ENCODE measurements at places on chromosomes 13 and 19.

DNA sequence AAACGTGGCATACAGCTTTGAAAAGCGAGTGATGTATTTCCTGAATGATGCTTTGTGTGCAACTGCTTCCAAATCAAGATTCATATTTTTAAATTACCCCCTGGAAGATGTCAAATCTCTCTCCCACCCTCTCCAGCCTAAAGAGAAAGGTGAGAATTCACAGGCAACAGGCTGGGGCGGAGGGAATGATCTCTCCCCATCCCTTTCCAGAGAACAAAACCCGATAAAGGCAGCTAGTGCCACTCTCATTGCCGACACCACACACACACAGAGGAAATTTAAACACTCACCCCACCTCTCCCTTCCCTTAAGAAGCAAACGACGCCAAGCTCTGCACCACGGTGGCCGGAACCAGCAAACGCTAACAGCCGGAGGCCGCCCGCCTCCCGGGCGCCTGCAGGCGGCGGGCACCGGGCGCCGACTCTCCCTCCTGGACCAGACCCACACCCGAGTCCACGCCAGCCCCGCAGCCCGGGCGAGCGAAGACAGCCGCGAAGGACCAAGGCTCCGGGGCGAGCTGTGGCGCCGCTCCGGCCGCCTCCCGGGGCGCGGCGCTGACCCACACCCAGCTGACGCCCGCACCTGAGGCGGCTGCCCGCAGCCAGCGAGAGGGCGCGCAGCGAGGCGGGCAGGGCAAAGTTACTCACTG, 477 bp downstream of the LNX2 start:
- no peak for DNase-seq

GRCh38 chr13:45830121-45830520, 21.4 kb downstream of the SIAH3 start:
- DNase-seq: no peak

DNA sequence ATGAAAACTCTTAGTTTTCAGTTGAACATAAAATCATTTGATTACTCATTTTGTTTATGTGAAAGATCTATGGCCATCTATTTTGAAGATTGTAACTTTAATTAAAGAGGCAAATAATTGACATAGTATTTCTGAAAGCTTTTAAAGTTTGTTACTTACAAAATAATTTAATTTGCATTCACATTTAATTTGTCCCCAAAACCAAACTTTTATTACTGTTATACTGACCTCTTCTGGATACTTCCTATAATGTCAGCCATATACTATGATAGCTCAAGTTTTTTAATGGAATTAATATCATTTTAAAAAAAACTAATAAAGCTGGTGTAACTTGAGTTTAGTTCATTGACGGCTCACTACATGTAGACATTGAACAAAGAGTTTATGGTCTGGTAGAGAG, 4.9 kb upstream of the SGCG start:
- DNase-seq: no peak

DNA sequence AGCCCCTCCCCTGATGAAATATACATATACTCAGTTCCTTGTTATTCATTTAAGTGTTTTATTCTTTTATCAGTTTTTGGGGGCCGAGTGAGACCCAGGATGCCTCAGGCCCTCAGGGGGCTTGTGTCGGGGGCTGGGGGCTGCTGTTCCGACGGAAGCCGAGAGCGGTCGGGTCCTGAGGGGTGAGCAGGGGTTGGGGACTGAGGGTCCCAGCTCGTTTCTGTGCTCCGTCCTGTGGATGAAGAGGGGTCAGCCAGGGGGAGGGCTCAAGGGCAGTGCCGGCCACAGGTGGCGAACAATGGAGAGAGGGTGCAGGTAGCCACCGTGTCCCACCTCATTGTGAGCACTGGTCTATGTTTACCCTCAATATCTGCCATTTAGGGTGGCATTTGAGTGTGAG, 1.9 kb downstream of the PCP2 start:
- DNase-seq: no peak

DNA sequence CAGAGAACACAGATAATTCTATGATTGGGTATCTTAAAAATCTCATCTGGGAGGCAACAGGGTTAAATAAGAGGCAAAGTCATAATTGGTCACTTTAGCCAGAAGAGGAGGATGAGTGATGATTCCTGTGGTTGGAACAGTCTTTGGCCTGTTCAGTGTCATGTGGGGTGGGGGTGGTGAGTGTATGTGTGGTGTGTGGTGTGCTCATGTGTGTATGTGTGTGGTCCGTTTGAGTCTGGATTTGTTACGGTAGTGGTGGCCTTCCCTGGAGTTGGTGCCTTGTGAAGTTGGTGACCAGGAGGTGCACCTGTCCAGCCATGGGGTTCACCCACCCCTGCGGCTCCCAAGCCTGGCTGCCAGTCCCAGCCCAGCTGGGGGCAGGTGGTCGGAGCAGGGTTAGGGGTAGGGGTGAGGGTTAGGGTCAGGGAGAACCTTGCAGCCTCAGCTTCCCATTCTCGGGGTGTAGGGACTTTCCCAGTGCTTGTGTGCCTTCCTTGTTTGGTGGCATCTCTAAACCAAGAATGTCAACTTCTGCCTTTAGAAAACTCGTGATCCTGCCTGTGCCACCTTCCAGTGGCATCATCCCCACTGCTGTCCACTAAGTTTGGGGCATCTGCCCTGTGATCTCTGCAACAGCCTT, 97.5 kb downstream of the RAB20 start:
- DNase-seq: no peak

DNA sequence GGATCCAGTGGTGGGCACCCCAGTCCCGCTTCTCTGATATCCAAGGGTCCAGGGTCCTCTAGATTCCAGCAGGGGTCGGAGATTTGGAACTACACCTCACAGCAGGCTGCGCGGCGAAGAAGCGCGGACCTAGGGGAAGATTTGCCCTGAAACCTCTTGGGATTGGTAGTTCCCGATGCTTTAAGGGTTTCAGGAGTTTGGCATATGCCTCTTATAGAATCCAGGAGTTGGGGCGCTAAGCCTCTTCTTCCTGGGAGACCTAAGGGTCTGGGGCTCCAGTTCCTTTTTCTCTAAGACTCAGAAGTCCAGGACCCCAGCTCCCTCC, 349 bp downstream of the BCL2L12 start:
- no peak for DNase-seq

GRCh38 chr13:112768795-112769481, 79.1 kb downstream of the ATP11A start:
- DNase-seq: no peak

DNA sequence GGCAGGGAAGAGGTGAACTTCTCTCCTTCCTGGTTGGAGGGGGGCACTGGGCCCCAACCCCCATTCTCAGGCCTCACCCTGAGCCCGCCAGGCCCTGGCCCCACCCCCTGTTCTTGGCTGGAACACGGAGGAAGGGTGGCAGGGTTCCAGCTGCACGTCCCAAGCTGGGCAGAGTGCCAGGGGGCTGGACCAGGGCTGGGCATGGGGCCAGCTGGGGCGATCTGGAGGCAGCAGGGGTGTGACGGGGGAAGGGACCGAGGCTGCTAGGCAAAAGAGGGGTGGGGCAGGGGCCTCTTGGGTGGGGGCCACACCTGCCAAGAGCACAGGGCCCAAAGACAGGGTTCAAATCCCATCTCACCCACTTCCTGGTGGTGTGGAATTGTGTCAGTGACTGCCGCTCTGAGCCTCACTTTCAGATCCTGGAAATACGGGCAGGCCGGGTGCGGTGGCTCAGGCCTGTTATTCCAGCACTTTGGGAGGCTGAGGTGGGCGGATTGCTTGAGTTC, 2.2 kb downstream of the HIF3A start:
- peak; percentile 63 for DNase-seq

DNA sequence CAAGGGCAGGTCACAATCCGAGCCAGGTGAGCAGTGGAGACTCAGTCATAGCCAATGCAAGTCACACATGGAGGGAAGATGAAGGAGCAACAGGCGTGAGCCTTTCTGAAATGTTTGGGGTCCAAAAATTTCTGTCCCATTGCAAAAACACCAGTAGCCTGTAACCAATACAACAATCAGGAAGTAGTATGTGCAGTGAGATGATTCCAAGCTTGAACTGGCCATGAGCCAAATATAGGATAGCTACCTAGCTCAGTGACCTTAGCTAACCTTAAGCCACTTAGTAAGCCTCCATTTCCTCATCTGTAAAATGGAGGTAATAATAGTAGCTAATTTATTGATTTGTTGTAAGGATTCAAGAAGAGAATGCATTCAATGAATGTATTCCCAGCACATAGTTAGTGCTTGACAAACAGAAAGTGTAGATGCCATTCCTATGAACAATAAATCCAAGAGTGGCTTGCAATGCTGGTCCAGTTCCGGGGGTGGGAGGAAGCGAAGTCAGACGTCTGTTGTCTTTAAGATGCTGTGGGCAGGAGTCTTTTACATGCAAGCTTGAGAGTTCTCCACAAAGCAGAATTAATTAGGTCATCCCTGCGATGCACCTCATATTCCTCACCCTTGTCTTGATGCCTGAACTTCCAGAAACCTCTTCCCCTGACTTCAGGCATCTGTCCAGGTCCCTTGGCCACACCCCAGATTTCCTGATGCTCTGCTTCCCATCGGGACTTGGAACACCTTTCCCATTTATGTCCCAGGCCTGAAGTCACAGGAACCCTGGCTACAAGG, 195.7 kb upstream of the UBL3 start:
- no peak for DNase-seq

DNA sequence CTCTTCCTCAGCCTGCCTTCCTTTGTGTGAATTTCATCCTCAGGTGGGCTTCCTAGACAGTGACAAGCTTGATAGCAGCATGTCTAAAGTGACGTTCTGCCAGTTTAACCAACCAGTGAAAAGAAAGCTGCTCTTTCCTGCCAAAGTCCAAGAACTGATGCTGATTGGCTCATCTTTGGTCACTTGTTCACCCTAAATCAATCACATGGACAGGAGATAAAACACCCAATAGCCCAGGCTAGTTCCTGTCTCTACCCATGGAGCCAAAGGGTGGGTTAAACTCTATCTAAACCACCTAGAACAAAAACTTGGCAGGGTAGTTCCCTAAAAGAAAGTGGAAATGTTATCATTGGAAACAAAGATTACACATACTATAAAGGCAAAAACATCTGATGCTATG, 50.8 kb downstream of the GPALPP1 start:
- no peak for DNase-seq

DNA sequence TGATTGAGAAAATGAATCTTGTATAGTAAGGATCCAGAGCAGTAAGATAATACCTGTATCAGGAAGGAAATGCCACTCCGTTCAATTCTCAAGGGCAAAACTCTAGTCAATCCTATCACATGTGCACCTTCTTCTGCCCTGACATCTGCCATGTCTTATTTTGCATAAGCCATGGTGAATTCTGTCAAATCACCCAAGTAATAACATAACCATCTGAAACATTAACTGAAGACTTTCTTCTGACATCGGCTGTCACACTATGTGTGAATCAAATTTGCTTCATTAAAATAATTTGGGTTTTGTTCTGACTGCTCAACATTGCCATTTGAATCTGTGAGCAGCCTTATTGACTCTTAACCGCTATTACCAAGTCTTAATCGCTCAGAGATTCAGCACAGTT, 91.2 kb downstream of the PCDH9 start:
- DNase-seq: no peak

- no peak for DNase-seq
Observed at GRCh38 chr19:15129856-15130585, 22.8 kb downstream of the SYDE1 start.

- peak; percentile 88 for DNase-seq
Observed at GRCh38 chr19:18802354-18802753, 11.2 kb upstream of the COMP start.

DNA sequence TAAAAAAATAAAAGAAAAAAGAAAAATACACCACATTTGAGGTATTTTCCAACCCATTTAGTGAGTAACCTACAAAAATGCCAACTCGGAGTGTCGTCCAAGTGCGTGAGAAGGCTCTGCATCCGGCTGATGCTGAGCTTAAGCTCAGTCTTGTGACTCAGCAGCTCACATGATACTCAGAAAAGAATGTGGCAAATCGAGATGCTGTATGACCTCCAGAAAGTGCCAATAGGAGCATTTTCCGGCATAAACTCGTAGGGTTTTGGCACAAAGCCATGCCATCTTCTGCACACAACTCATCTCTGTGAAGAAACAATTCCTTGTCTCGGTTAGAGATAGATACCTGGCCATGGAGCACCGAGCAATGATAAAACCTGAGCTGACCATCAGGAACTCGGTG, 58.5 kb downstream of the TRPM4 start:
- DNase-seq: no peak

DNA sequence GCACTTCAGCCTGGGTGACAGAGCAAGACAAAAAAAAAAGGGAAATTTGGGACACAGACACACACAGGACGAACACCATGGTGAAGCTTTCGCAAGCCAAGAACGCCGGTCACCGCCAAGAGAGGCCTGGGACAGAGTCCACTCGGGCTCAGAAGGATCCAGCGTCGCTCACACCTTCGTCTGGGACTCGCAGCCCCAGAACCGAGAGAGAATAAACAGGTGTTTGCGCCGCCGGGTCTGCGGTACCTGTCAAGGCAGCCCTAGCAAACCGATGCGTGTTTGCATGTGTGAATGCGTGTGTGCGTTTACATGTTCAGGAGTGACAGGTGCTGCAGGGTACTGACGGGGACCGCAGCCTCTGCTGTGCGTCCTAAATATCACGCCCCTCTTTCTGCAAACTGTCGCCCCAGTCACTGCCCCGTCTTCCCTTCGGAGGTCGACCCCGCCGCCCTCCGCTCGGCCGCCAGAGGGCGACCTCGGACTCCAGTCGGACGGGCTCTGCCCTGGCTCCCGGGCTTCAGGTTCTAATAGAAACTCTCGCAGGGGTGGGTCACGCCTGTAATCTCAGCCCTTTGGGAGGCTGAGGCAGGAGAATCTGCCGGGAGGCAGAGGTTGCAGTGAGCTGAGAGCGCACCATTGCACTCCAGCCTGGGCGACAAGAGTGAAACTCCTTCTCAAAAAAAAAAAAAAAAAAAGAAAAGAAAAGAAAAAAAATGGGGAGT, 11.8 kb upstream of the CSNK1G2 start:
- DNase-seq: peak; percentile 95

- no peak for DNase-seq
Observed at GRCh38 chr19:13726323-13726722, 38.0 kb upstream of the MRI1 start.

- peak; percentile 74 for DNase-seq
Observed at GRCh38 chr19:39212375-39212742, 8.3 kb upstream of the SYCN start.

- DNase-seq: no peak
Observed at GRCh38 chr13:29753618-29754472, 96.6 kb downstream of the UBL3 start.

DNA sequence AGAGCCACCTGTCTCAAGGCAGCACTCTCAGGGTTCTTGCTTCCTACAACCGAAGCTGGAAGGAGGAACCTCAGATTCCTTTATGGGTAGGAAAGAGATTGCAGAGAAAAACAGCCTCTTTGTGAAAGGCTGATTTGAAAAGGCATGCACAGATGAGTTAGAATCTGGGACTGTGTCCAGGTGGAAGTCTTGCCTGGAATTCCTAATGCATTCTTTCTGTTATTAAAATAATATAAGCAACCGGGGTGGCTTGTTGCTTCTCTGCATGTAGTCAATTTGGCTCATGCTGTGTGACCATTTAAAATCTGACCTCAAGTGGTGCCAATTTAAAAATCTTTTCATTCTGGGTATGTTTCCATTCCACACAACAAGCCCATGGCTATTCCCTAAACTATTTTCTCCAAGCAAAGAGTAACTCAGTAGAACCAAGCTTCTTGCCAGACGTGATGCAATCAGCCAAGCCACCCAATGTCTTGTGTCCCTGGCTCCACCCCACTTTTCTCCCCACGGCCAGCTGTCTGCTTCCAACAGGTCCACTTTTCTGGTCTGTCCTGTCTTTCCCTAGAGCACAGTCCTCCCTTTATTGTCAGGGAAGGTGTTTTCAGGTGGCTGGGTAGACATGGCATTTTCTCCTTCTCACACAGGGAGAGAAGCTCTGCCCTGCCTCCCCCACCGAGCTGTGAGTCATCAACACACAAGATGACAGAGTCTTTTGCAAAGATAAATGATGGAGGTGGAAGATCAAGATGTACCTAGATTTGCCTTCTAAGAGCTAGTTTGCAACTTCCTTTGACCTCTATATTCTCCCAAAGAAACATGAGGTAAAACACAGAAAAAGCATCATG, 394.3 kb downstream of the FOXO1 start:
- DNase-seq: peak; percentile 48
